ENCODE measurements at places on chromosomes 16 and 17.

- no peak for DNase-seq
Observed at GRCh38 chr17:74528491-74529199, 2.6 kb downstream of the CD300LB start.

DNA sequence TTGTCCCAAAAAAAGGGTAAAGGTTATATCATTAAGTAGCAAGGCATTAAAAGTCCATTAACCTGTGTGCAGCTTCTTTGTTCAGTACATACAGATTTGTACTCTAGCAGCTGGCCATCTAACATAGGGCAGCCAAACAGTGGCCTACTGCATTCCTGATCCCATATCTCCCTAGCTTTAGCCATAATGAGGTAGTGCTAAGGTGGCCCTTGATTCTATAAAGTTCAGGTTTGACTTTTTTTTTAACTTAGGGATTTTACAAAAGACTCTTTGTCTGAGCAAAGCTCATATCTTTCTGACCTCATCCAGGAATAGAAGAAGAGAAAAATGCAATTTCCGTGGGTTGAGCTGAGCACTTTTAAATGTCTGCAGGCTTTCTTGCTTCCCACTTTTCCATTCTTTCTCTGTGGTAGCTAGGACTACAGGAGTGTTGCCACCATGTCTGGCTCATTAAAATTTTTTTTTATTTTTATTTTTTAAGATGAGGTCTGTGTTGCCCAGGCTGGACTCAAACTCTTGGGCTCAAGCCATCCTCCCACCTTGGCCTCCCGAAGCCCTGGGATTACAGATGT lies 19.5 kb upstream of the CDC6 start:
- no peak for DNase-seq

DNA sequence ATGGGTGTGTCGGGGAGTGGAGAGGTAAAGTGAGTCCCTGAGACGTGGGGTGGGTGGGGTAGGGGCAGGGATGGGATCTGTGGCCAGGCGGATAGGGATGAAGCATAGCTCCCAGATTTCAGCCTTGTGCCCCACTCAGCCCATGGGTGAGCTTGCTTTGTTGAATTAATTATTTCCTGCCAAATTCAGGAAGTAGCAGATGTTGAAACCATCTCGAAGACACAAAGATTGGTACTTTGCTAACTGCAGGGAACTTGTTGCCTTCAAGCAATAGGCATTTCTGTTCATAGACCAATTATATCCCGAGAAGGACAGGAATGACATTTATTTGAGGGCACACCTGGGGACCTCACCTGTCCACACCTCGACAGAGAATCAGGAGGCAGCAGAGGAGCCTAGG lies 11.0 kb upstream of the C16orf74 start:
- no peak for DNase-seq

GRCh38 chr17:52106638-52107261 lies 51.8 kb downstream of the CA10 start:
- DNase-seq, result peak; percentile 51

- no peak for DNase-seq
Observed at GRCh38 chr17:17228521-17229279, 8.3 kb downstream of the FLCN start.

- no peak for DNase-seq
Observed at GRCh38 chr17:64008346-64008745, 10.2 kb downstream of the PRR29 start.

- DNase-seq, result no peak
Observed at GRCh38 chr17:2945299-2945698, 118.1 kb downstream of the OR1D5 start.

DNA sequence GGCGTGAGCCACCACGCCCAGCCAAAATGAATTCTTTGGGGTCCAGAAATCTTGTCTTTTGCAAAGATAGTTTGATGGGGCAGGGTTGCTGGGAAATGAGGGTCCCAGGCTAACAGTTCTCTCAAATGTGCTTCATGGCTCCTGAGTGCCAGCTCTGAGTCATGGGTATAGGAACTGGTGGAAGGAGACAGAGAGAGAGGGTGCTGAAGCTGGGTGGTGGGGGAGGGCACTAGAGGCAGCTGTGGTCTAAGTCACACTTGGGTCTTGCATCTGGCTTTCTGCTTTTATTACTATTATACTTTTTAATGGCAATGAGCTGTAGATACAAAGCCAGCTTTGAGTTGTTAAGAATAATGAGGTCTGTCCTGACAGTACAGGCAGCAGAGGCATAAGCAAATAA lies 54.6 kb downstream of the PRKCA start:
- no peak for DNase-seq

GRCh38 chr17:82097184-82097918 lies 685 bp downstream of the FASN start:
- DNase-seq, result peak; percentile 83

DNA sequence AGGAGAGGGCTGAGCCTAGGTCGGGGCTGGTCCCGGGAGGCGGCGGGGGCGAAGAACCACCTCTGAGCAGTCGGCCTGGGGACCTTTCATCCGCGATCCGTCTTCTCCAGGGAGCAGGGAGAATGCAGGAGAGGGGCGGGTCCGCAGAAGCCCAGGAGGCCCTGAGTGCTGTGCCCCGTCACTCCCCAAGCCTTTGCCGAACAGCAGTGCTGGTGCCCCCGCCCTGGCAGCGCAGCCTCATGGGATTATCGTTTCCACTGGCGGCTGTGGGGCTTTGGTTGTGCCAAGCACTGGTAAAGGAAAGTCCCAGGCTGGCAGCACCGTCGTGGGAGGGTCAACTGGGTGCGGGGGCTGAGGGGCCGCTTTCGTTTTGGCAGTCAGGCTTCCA lies 631 bp downstream of the TBL3 start:
- DNase-seq, result no peak

DNA sequence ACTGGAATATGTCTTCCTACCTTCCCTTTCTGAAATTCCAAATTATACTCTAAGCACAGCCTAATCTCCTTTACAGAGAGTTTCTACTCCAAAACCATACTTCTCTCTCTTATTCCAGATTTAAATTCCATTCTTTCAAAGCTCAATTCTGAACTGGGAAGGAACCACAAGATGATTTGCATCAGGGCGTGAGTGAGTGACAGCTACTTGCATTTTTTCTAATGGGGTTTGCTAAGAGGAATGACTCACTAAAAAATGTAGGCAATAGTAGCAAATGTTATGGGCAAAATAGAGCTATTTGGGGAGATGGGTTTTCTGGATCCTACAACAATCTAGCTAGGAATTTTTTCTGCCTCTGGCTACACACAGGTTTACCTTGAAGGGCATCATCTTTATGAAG lies 244.6 kb upstream of the PSMD7 start:
- DNase-seq, result no peak

- no peak for DNase-seq
Observed at GRCh38 chr17:74353446-74354060, 8.1 kb downstream of the BTBD17 start.

All from stimulated activated effector memory CD8-positive, alpha-beta T cell treated with anti-CD3 and anti-CD28 coated beads, Interleukin-12 subunit alpha, Interleukin-12 subunit beta, amount 100 ng/mL, for 72 hours (primary cell).